ENCODE measurements at places on chromosomes 2 and 18. TPM values are rescaled to one million over a fixed set of nuclear protein-coding genes. Genes with fewer than 3 reads are reported as not detected.

Gene CELF4
- total RNA-seq = 3.9 TPM

Gene RAB17
- 3.2 TPM for total RNA-seq

Gene TSPYL6
- 38.3 TPM for total RNA-seq

DNA sequence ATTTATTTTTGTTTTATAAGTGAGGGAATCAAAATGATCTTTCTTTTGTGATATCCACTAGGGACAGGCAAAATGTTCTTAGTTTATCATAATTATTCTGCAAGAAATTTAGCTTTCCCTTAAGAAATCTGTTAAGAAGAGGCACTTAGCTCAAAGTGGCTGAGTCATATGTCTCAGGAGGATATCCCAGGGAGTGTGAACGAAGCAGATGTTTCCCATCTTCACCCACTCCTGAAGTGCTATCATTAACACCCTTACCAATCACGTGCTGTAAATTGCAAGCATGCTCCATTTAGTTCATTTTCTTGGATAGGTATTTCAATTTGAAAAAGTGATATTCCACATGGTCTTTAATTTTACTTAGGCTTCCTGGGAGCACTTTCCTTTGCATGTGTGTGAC lies 774.3 kb upstream of the TMEFF2 start:
- DNase-seq = no peak

- DNase-seq = no peak
Observed at GRCh38 chr2:100012561-100012960, 129.8 kb downstream of the AFF3 start.

Data from testis (tissue), 5 donors.